Astrocyte of the spinal cord (primary cell): ENCODE measurements at places on chromosomes 2 and 18.

DNA sequence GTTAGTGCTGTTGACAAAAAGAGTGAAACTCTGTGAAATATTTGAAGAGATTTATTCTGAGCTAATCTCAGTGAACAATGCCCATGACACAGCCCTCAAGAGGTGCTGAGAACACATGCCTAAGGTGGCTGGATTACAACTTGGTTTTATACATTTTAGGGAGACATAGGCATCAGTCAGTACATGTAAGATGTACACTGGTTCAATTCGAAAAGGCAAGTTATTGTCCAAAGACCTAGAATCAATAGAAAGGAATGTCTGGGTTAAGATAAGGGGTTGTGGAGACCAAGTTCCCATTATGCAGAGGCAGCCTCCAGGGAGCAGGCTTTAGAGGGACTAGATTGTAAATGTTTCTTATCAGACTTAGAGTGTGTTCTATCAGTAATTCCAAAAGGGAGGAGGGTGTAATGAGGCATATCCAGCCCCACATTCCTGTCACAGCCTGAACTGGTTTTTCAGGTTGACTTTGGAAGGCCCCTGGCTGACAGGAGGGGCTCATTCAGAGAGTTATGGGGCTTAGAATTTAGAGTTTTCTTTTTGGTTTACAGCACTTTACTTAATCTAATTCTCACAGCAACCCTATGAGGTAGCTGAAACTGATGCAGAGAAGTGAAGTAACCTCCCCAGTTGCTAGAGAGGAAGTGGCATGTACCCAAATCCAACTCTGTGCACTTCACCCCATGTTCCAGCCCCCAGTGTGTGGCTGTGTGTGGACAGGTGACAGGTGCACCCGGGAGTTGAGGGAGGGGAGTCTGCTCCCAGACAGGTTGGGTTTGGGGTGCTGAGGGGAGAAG, 28.3 kb upstream of the ASAP2 start:
- no peak for DNase-seq

DNA sequence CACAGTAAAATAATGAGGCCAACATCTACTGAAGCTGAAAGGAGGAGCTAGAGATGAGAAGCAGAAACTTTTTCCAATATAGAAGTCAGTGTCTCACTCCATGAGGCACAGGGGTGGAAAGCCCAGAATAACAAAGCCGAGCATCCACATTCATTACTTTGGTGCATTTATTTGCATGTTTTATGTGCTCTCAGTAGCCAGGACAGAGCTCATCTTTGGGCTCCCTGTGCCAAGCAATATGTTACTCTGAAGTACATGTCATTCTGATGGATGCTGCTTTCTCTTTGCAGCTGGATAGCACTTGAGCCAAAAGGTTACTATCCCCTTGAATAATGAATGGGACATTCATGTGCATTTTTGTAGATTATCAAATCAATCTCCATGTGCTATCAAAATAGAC, 338.6 kb upstream of the SOX11 start:
- DNase-seq = no peak

- DNase-seq = no peak
These were observed 122.1 kb downstream of the PLEKHM3 start for GRCh38 chr2:207903236-207903635.

GRCh38 chr2:60837123-60837522, 44.3 kb upstream of the REL start:
- no peak for DNase-seq

DNA sequence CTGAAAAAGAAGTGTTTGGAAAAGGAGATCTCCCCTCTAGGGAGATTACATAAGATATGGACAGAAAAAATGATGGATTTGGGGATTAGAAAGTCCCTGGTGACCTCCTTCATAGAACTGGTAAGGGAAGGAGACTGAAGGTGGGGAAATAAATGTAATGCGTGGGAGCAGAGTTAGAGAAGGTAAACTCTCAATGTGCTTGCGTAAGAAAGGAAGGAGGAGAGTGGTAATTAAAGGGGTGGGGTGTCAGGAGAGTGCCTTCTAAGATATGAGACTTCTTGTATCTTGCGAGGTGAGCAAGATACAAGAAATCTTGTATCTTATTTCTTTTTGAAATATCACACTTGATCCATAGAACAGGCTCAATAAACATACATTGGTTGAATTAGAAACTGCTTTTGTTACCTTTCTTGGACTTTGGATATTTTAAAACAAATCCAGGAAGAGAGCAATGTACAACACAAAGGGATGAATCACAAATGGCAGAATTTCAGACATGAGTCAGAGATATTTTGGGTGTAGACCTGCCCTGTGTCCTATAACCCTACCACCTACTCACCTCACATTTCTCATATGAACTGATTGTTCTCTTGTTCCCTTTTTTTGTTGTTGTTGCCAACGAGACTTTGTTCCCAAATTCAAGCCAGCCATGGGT, 342.4 kb downstream of the INSIG2 start:
- DNase-seq = peak; percentile 38

DNA sequence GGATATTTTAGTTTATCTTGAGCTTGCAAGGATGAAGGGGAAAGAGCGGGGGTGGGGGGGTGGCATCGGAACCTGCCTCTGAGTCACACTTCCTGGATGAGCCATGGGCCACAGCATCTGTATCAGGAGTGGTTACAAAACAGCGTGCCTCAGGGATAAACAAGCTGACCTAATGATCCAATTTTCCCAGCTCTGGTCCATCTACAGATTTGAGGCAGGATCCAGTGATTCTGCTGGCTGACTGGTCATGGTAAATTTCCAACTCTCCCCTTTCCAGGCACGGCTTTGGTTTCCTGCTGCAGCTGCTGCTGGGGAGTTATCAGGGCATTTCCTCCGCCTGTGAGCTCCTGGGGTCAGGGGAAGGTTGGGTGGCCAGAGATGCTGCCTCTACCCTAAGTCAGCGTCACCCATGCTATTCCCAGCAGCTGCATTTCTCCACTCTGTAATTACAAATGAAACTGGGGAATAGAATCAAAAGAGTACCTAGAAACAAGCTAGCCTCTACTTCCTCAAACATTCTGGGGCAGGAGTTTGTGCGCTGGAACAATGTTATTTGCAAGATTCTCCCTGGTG, 4.7 kb upstream of the HPCAL1 start:
- peak; percentile 71 for DNase-seq

DNA sequence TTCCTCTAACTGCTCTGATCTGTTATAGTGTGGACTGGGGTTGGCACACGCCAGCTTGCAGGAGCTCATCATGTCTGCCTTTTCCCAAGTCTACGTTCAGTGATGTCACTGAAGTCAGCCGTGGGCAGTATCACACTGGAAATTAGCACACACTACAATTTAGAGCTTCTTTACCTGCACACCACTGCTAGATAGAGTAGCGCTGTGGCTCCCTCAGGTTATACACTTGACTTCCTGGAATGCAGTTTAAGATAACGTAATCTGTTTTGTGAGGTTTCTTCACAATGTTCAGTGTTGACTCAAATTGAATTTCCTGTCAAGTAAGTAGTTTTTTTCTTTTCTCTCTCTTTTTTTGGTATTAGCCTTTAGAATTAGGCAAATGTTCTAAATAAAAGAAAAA, 487.2 kb downstream of the DCDC2C start:
- no peak for DNase-seq

- DNase-seq = no peak
These were observed 94.6 kb downstream of the PLEKHM3 start for GRCh38 chr2:207930747-207931146.

DNA sequence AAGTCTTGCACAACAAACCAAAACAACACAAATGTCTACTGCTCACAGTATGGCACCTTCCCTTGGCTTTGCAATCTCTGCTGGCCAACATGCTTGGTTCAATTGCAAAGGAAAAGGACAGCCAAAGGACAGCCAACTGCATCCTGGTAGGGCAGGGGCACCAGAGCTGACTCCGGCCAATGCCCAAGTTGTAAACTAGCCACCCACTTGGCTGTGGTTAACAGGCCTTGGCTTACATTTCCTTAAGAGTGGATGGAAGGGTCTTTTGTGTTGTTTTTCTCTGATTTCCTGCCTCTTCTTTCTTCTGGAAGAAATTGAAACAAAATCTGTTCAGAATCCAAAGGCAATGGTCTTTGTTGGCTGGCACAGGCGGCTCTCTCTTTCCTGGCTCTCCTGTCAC, 119.1 kb upstream of the TRIB2 start:
- DNase-seq = no peak

- DNase-seq = no peak
These were observed 29.0 kb upstream of the KCNG2 start for GRCh38 chr18:79768745-79769144.

GRCh38 chr2:71309-72035, 25.2 kb upstream of the FAM110C start:
- DNase-seq = no peak

GRCh38 chr2:1310866-1311265, 102.4 kb upstream of the TPO start:
- no peak for DNase-seq

DNA sequence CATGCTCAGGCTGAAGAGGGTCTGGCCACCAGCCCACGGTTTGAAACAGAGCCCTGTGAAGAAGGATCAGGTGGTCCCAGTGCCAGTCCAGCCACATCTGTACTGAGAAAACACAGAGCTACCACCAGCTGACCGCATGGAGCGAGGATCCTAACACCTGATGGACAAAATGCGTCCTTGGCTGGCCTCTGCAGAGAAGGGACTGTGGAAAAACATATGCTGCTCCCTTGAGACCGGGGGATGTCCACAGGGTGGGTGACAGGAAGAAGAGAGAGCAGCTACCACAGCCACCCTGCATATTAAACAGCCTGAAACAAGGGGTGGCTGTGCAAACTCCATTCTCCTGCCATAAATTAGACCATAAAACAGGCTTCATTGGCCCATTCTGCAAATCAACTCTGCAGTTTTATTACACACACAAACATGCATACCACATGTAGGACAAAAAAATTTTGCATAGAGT, 137.2 kb downstream of the BCL2 start:
- no peak for DNase-seq

GRCh38 chr2:65477590-65477989, 45.2 kb upstream of the SPRED2 start:
- no peak for DNase-seq

GRCh38 chr2:9983401-9984216, 32.1 kb downstream of the GRHL1 start:
- DNase-seq = peak; percentile 35

- no peak for DNase-seq
These were observed 13.3 kb downstream of the CHCHD5 start for GRCh38 chr2:112597537-112598322.

DNA sequence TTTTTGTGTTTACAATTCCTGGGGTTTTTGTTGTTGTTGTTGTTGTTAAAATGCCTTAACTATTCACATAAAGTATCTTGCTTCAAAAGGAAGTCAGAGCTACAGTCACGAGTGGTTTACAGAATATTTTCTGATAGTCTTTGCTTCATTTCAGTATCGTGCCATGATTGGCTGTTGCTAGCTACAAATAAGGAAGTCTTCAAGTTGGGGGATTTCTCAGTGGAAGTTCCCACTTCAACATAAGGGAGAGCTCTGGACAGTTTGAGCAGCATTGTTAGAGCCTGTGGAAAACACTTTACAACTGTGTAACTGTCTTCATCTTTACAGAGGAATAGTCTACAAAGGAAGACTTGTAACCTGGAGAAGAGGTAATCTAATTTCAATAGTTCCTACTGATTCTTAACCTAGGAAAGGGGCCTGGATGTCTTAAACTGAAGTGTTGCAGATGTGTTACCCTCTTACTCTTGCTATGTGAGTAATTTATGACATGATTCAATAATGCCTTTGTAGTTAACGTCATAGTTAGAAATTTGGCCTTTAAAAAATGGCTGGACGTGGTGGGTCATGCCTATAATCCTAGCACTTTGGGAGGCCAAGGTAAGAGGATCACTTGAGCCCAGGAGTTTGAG, 23.4 kb upstream of the TANK start:
- peak; percentile 12 for DNase-seq

DNA sequence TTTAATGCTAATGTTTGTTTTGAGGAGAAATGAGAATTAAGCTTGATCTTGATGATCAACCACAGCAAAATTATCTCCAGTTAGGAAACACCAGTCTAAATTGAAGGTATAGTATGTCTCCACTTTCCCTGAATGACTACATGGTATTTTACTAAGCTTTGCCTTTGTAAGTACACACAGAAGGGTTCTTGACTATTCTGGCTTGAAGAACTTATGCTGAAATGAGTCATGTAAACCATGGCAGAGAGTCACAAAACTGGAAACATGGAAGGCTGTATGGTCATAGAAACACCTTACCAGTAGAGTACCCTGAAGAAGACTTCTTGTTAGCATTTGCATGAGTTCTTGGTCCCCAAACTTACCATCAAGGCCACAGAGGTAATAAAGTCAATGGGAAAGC, 250.5 kb downstream of the SLC8A1 start:
- no peak for DNase-seq

DNA sequence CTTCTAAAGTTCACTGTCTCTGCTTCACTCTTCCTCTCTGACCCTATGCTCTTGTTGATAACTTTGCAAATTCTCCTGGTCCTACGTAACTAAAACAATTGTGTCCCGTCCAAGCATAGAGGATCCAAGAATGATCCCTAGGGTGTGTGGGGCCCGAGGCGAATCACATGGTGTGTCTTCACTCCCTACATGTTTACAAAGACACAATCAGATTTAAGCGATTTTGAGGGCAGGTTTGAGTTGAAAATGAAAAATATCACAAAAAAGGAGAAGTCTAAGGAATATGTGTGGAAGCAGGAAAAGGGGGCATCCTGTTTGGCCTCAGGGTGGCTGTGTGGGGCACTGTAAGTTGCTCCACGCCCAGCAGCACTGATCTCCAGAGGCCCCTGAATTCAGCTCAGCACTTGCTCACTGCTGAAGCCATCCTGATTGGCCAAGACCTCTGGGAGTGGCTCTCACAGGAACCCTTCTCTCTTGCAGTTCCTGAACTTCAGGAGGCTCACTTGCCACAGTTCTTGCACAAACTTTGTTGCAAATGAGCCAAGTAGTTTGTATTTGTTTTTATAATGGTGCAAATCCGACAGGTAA, 363.6 kb downstream of the ZNF521 start:
- DNase-seq = no peak

DNA sequence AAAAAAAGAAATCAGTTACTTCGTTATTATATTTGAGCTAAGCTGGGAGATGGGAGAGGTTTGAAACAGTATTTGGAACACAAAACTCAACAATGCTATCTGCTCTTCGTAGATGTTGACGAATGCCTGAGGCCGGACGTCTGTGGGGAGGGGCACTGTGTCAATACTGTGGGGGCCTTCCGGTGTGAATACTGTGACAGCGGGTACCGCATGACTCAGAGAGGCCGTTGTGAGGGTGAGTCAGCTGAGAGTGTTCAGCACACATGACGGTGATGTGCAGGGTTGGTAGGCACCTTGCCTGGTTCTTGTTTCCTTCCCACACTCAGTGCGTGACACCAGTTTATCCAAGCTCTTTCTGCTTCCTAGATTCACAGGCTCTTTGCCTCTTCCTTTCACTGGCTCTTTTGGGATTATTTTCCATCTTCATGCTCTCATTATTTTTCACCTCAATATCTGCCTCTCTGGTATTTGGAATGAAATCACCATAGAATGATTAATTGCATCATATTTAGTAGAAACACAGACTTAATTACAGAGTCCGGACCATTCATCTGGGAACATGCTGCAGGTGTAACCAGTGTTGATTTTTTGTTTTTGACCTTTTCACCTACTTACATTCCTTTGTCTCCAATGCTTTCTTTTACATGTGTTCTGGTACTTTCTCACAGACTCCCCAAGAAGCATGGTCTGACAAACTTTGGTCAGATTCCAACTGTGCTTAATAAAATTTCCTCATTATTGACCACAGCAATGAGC, 200.6 kb upstream of the RASGRP3 start:
- DNase-seq = peak; percentile 96

- DNase-seq = no peak
These were observed 80.2 kb upstream of the GCFC2 start for GRCh38 chr2:75790814-75791467.

GRCh38 chr2:220956429-220956828, 615.7 kb downstream of the EPHA4 start:
- DNase-seq = no peak
